Naive thymus-derived CD8-positive, alpha-beta T cell (primary cell): ENCODE measurements at places on chromosomes 4 and X.

GRCh38 chr4:143234153-143234552 is 49.4 kb downstream of the USP38 start:
- no peak overlapping the region for H3K4me3 ChIP-seq
- H3K4me1 ChIP-seq, result no peaks in the 10 kb centered on the region
- no peak overlapping the region for H3K27ac ChIP-seq
- H3K27me3 ChIP-seq, result no peaks in the 10 kb centered on the region
- H3K36me3 ChIP-seq, result no peaks in the 10 kb centered on the region

DNA sequence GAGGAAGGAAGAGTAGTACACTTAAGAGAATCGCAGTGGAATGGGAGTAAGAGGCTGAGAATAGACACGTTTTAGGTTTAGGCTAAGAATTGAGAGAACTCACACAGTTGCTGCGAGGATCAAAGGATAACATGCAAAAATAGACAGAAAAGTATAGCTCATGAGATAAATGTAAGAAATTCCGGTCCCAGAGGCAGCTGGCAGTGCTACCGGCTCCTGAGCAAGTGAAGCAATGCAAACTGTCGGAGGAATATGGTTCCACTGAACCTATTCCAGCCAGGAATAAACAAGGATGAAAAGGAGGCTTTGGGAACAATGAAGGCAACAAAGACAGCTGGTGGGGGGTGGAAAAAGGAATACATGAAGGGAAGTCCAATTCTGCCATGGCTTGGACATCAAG is 191.8 kb downstream of the QDPR start:
- DNase-seq, result no peak
- H3K36me3 ChIP-seq, result peaks cover 3% of the 10 kb centered on the region
- no peak overlapping the region for H3K4me3 ChIP-seq
- peaks cover 5% of the 10 kb centered on the region for H3K27me3 ChIP-seq
- H3K4me1 ChIP-seq, result peaks cover 7% of the 10 kb centered on the region

- peaks cover 14% of the 10 kb centered on the region for H3K4me1 ChIP-seq
- H3K27ac ChIP-seq, result no peak overlapping the region
- no peaks in the 10 kb centered on the region for H3K27me3 ChIP-seq
These were observed 99.8 kb downstream of the ARSF start for GRCh38 chrX:3141031-3141430.

GRCh38 chr4:1608821-1609500 is 75.2 kb downstream of the FAM53A start:
- no peak overlapping the region for H3K27ac ChIP-seq
- peaks cover 15% of the 10 kb centered on the region for H3K4me1 ChIP-seq
- H3K27me3 ChIP-seq, result no peaks in the 10 kb centered on the region
- DNase-seq, result no peak
- no peaks in the 10 kb centered on the region for H3K36me3 ChIP-seq

DNA sequence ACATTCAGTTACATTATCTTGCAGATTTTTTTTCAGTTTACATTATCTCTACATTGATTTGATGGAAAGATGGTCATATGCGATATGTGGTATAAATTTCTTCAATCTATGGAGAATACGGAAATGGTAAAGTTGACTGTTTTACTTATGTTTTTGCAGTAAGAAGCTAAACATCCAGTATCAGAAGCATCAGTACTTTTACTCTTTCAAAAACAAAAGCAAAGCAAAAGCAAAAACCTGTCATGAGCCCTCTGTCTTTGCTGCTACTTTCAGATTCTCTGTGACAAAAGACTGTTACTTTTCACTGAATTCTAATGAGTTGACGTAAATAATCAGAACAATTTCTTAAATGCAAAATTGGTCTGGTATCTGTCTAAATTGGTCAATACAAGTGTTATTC is 52.4 kb upstream of the UCP1 start:
- H3K4me3 ChIP-seq, result no peak overlapping the region
- H3K27me3 ChIP-seq, result no peaks in the 10 kb centered on the region
- H3K4me1 ChIP-seq, result no peaks in the 10 kb centered on the region
- no peak for DNase-seq

GRCh38 chr4:87973283-87974169 is 2.0 kb upstream of the SPP1 start:
- H3K4me3 ChIP-seq, result no peak overlapping the region
- peaks cover 22% of the 10 kb centered on the region for H3K27me3 ChIP-seq
- peak; percentile 1 for DNase-seq

- DNase-seq, result no peak
- no peaks in the 10 kb centered on the region for H3K4me1 ChIP-seq
- H3K4me3 ChIP-seq, result no peak overlapping the region
- H3K27ac ChIP-seq, result no peak overlapping the region
These were observed 309.3 kb upstream of the FGF13 start for GRCh38 chrX:139020801-139021200.

DNA sequence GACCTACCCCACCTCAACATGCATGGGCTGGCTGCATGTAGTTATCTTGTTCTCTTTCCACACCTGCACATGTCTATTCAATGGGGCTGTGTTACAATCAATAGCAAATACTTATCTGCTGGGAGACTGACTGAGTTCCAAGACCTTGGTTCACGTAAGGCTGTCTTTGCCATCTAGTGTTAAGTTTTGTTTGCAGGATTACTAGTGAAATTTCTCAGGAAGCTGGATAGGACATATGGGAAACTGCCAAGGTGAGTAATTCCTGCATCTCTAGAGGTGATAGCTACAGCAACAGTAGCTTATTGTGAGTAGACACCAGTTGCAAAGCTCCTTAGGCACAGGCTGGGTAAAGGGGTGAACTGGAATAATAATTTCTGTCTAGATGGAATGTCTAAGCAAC is 177.5 kb downstream of the ENOX2 start:
- DNase-seq, result no peak
- no peaks in the 10 kb centered on the region for H3K27me3 ChIP-seq
- no peak overlapping the region for H3K27ac ChIP-seq
- H3K4me3 ChIP-seq, result no peak overlapping the region
- no peaks in the 10 kb centered on the region for H3K4me1 ChIP-seq
- H3K36me3 ChIP-seq, result peaks cover 31% of the 10 kb centered on the region

- no peaks in the 10 kb centered on the region for H3K4me1 ChIP-seq
- H3K4me3 ChIP-seq, result no peak overlapping the region
These were observed 248.4 kb upstream of the NDST4 start for GRCh38 chr4:115361781-115362180.

GRCh38 chr4:25172961-25173915 is 13.0 kb upstream of the SEPSECS start:
- H3K36me3 ChIP-seq, result peaks cover 33% of the 10 kb centered on the region
- H3K27ac ChIP-seq, result no peak overlapping the region
- no peak for DNase-seq
- peaks cover 9% of the 10 kb centered on the region for H3K4me1 ChIP-seq
- H3K4me3 ChIP-seq, result no peak overlapping the region
- H3K27me3 ChIP-seq, result no peaks in the 10 kb centered on the region

- no peak for DNase-seq
- H3K36me3 ChIP-seq, result peaks cover 12% of the 10 kb centered on the region
- H3K4me3 ChIP-seq, result no peak overlapping the region
- no peaks in the 10 kb centered on the region for H3K4me1 ChIP-seq
- H3K27ac ChIP-seq, result no peak overlapping the region
These were observed 46.8 kb downstream of the PDLIM5 start for GRCh38 chr4:94498502-94498901.

- no peaks in the 10 kb centered on the region for H3K27me3 ChIP-seq
- H3K4me1 ChIP-seq, result peaks cover 32% of the 10 kb centered on the region
- peak overlapping the region; percentile 1 for H3K27ac ChIP-seq
- no peak for DNase-seq
These were observed 14.0 kb downstream of the RAP1GDS1 start for GRCh38 chr4:98275145-98275544.

DNA sequence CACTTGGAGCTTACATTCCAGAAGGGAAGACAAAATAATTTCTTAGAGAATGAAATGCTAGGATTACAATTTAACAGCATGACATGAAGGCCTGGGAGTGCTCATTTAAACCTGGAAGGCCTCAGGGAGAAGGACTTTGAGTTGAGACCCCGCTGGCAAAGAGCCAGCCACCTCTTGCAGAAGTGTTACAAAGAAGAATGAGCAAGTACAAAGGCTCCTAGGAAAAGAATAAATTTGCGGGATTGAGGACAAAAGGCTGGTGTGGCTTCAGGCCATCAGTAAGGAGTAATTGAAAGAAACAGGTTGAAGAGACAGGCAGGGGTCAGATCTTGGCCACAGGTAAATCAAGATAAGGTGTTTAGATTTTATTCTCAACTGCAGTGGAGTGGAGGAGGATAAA is 3.1 kb upstream of the ELOVL6 start:
- H3K4me3 ChIP-seq, result no peak overlapping the region
- H3K27me3 ChIP-seq, result no peaks in the 10 kb centered on the region
- no peak for DNase-seq
- H3K4me1 ChIP-seq, result peaks cover 21% of the 10 kb centered on the region
- no peaks in the 10 kb centered on the region for H3K36me3 ChIP-seq

DNA sequence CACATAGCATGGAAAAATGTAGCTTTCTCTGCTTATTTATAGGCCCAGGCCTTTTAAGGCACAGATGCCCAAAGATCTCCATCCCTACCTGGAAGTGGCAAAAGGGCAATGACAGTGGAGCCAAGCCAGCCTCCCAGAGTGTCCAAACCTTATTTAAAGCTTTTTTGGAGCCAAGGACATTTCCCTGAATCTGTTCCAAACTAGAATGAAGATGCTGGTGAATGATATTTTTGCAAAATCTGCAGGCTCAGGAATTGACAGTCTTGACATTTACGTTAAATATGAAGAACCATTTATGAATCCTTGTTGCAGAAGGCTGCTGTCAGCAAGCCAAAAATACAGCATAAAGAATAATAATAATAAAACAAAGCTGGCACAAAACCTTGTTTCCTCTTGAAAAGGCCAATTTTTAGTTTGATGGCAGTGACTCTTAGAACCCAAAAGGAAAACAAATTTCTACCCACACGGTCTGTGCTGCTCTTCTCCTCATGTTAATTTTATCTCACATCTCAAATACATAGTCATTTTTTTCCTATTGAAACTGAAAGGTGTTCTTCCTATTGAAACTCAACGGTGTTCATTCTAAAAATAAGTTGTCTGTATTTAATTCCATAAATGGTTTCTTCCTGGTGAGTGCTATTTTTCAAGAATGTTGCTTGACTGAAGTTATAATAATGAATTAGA is 206.3 kb upstream of the TBL1X start:
- no peak for DNase-seq
- H3K27me3 ChIP-seq, result no peaks in the 10 kb centered on the region
- no peak overlapping the region for H3K4me3 ChIP-seq
- H3K27ac ChIP-seq, result no peak overlapping the region

DNA sequence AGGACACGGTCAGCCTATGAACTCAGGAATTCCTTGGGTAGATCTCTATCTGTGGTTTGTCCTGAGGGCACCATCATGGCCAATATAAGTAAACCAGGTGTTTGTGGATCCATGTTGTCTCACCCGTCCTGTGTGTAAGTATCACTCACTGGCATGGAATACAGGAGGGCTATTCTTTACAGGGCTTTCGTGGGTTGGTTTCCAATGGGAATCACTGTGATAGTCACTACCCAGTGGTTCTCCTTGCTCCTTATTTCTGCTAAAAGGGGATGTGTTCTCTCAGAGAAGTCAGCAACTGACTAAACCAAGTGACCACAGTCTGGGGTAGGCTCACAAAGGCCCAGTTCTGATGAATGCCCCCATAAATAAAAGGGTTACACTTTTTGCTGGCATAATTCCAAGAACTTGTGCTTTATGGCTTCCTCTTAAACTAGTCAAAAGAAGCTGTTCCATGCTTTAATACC is 236.7 kb upstream of the JADE1 start:
- no peaks in the 10 kb centered on the region for H3K4me1 ChIP-seq
- no peak overlapping the region for H3K27ac ChIP-seq
- H3K27me3 ChIP-seq, result peaks cover 11% of the 10 kb centered on the region

GRCh38 chr4:82901183-82901718 is 716 bp downstream of the THAP9 start:
- no peaks in the 10 kb centered on the region for H3K27me3 ChIP-seq
- no peak for DNase-seq
- peaks cover 17% of the 10 kb centered on the region for H3K4me1 ChIP-seq
- H3K36me3 ChIP-seq, result peaks cover 26% of the 10 kb centered on the region
- H3K4me3 ChIP-seq, result no peak overlapping the region
- no peak overlapping the region for H3K27ac ChIP-seq

DNA sequence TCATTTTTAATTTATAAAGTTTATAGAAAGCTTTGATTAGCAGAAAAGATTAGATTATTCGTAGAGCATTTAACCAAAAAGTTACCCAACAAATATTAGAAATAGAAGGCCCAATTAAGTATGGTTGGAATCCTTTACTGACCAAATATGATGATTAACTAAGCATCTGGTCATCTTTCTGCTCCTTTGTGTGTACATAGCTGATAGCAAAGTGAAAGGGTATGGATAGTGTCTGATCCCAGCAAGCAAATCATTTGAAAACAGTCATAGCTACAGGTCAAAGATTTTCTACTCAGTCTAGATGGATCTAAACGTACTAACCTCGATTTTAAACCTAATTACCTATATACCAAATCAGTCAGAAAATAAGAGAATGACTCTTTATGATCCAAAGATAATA is 7.3 kb upstream of the MAB21L2 start:
- peaks cover 18% of the 10 kb centered on the region for H3K4me1 ChIP-seq
- H3K36me3 ChIP-seq, result peaks cover 7% of the 10 kb centered on the region
- no peaks in the 10 kb centered on the region for H3K27me3 ChIP-seq

DNA sequence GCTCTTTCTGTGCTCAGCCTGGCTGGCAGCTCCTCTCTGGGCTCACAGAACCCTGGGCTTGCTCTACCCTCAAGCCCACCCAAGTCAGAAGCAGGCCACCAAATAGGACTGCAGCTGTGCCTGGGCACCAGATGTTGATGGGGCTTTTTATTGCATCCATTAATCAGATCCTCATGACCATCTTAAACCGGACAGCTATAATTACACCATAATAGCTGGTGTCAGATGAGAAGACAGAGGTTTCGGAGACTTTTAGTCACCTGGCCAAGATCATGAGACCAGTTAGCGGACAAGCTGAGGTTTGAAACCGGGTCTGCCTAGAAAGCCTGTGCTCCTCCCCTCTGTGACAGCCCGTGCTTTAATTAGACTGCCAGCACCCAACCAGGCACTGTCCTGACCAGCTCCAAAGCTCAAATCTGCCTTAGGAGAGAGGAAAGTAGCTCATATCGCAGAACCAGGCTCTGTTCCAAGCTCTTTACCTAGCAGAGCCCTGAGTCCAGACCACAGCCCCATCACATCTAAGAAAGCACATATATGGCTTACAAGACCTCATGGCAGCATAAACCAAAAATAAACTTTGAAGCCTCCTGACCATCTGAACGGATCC is 88.9 kb downstream of the JAKMIP1 start:
- no peak overlapping the region for H3K4me3 ChIP-seq
- DNase-seq, result no peak
- H3K27ac ChIP-seq, result no peak overlapping the region
- no peaks in the 10 kb centered on the region for H3K4me1 ChIP-seq
- H3K36me3 ChIP-seq, result no peaks in the 10 kb centered on the region

GRCh38 chr4:4995103-4995907 is 24.0 kb downstream of the CYTL1 start:
- no peaks in the 10 kb centered on the region for H3K36me3 ChIP-seq
- H3K27me3 ChIP-seq, result peaks cover 24% of the 10 kb centered on the region
- no peaks in the 10 kb centered on the region for H3K4me1 ChIP-seq
- no peak overlapping the region for H3K27ac ChIP-seq

GRCh38 chr4:140326395-140326993 is 47.0 kb upstream of the SCOC start:
- peaks cover 1% of the 10 kb centered on the region for H3K27me3 ChIP-seq
- no peak overlapping the region for H3K4me3 ChIP-seq
- no peaks in the 10 kb centered on the region for H3K36me3 ChIP-seq
- H3K4me1 ChIP-seq, result peaks cover 5% of the 10 kb centered on the region
